Psoas muscle (tissue), 8 donors: ENCODE measurements at places on chromosomes 3 and 15. TPM values are rescaled to one million over a fixed set of nuclear protein-coding genes. Genes with fewer than 3 reads are reported as not detected.

CELSR3 gene
- total RNA-seq = 0.04 TPM

ACSBG1 gene
- total RNA-seq = not detected

TM4SF18 gene
- total RNA-seq = 1.8 TPM

GOLGA6B gene
- total RNA-seq = not detected

MYL3 gene
- total RNA-seq = 395 TPM

PLSCR2 gene
- not detected for total RNA-seq

GOLGA8G gene
- total RNA-seq = not detected

ERICH6 gene
- not detected for total RNA-seq

GRIP2 gene
- total RNA-seq = 8.1 TPM

HHATL gene
- 157 TPM for total RNA-seq

TGM5 gene
- total RNA-seq = not detected

CCDC66 gene
- 14.8 TPM for total RNA-seq

CACNA2D2 gene
- 0.56 TPM for total RNA-seq

P2RY14 gene
- total RNA-seq = 1.6 TPM

SIDT1 gene
- 0.08 TPM for total RNA-seq

PRR20G gene
- total RNA-seq = not detected

HTD2 gene
- 15.7 TPM for total RNA-seq

LRRC31 gene
- not detected for total RNA-seq

PCBP4 gene
- total RNA-seq = 118 TPM

CLDN18 gene
- not detected for total RNA-seq

CLDN16 gene
- total RNA-seq = not detected

LRRC15 gene
- total RNA-seq = not detected

GASK1A gene
- 1.5 TPM for total RNA-seq

ALPK3 gene
- total RNA-seq = 245 TPM

GNAT1 gene
- not detected for total RNA-seq

PPARG gene
- 6.0 TPM for total RNA-seq

PDZRN3 gene
- total RNA-seq = 18.5 TPM

COL6A5 gene
- total RNA-seq = not detected

CLDN11 gene
- total RNA-seq = 3.0 TPM

HTR3E gene
- total RNA-seq = not detected

HDC gene
- 0.38 TPM for total RNA-seq

STAB1 gene
- total RNA-seq = 47.5 TPM

TTLL13 gene
- total RNA-seq = not detected

PAK6 gene
- 0.44 TPM for total RNA-seq

KNL1 gene
- 0.49 TPM for total RNA-seq

CFAP100 gene
- not detected for total RNA-seq

HAPLN3 gene
- 3.9 TPM for total RNA-seq

PP2D1 gene
- not detected for total RNA-seq

SERPINI2 gene
- 0.32 TPM for total RNA-seq

IL5RA gene
- not detected for total RNA-seq

DAZL gene
- not detected for total RNA-seq

GOLGA6A gene
- total RNA-seq = 1.1 TPM

EFHB gene
- 0.27 TPM for total RNA-seq

FEZF2 gene
- not detected for total RNA-seq

ITPKA gene
- total RNA-seq = 0.23 TPM

MPI gene
- 44.3 TPM for total RNA-seq

ISLR2 gene
- total RNA-seq = 1.1 TPM

CCR8 gene
- total RNA-seq = not detected

CERS3 gene
- total RNA-seq = 0.28 TPM

MAP3K13 gene
- total RNA-seq = 7.6 TPM

REC114 gene
- total RNA-seq = not detected

ZNF385D gene
- total RNA-seq = 7.1 TPM

TLR9 gene
- total RNA-seq = 0.55 TPM

PYDC2 gene
- total RNA-seq = not detected

ARL6 gene
- total RNA-seq = 2.1 TPM

TTC21A gene
- total RNA-seq = 0.92 TPM

CORO2B gene
- total RNA-seq = 2.0 TPM

CA12 gene
- 0.08 TPM for total RNA-seq

CFAP91 gene
- total RNA-seq = 0.57 TPM
